Breast epithelium (tissue), 4 donors: ENCODE measurements at places on chromosomes 12 and 14.

DNA sequence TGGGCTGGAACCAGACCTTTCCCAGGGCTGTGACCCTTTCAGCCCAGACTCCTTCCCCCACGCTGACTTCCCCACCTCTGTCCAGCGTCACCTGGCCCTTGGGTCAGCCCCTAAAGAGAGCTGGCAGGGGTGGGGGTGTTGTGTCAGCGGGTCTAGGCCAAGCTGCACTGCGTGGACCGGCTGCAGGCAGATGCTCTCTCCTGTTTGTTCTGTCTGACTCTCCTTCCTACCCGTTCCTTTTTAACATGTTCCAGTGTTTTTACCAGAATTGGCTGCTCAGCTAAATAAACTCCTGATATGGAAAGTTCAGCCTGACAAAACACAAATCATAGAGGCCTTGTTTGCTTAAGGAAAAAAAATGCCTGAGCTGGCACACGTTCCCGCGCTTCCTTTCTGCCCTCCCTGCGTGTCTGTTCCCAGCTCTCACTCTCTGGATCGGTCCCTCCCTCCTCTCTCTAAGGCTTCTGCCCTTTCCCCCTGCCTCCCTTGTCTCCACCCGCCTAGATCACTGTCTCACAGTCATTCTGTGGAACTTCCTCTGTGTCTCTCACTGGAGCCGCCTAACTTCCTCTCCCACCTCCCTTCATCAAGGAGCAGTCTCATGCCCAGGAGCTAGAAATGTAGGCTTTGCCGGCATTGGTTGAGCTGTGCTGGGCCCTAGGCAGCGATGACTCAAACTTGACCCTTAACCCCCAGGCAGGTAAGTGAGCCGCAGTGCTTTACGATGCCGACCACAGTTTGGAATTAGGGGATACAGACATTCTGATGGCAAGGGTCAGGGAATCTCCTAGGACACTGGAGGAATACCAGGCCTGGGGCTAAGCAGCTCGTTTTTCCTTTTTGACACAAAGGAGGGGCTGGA, 15.5 kb upstream of the MLXIP start:
- DNase-seq, result no peak

- DNase-seq, result no peak
Observed at GRCh38 chr12:125164541-125164940, 99.3 kb downstream of the AACS start.

GRCh38 chr14:29805415-29806123, 122.1 kb downstream of the PRKD1 start:
- DNase-seq, result no peak

DNA sequence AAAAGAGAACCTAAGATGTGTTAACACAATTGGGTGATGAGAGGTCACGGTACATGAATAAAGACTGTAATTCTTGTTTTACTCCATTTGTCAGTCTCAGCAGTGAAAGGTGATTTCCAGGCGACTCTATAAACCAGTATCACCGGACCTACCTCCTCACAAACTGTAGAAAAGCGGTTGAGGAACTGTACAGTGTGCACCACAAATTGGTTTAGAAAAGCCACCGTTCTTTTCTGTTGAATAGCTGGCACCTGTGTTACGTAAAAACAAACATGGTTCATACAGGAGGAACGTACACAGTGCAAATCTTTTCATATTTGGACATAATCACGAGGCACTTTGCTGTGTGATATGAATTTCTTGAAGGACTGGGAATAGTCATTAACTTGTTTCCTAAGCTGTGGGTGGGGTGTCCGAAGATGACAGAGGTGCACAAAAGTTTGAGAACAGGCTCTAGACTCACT, 663 bp downstream of the WASHC3 start:
- DNase-seq, result no peak

DNA sequence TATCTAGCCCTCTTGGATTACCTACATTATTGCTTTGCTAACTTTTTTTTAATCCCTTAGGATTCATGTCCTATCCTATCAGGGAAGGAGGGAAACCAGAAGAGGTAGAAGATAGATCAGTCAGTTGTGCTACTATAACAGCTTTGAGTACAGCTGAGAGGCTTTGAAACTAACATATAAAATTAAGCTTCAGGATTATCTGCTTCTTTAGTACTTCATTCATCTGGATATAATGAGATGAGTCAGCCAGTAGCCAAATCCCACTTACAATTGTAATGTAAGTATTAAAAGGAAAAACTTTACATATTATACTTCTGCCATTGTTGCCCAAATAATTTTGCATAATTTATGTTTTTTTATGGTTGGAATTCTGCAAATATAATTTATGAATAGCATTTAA, 33.4 kb upstream of the ANO6 start:
- no peak for DNase-seq

- no peak for DNase-seq
Observed at GRCh38 chr12:53096089-53096741, 1.3 kb upstream of the IGFBP6 start.

DNA sequence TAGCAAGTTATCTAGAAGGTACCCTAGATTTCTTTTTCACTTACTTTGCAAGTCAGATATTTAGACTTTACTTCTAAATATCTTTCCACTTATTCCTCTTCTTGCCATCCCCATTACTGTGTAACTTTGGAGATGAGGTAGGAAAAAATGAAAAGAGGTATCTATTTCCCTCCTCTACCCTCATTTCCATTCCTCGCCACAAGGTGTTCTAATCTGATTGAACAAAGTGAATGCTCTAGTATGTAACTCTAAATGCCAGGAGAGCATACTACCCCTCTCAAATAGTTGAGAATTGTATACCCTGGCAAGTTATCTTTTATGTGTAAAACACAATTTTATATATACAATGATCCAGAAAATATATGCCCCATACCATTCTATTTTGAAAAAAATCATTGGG, 1.7 kb upstream of the LDHB start:
- no peak for DNase-seq

GRCh38 chr12:12926571-12927071, 25.3 kb downstream of the GPRC5D start:
- DNase-seq, result no peak

GRCh38 chr12:1474041-1474573, 120.3 kb downstream of the FBXL14 start:
- no peak for DNase-seq
